ENCODE measurements at places on chromosomes 7 and 10.

DNA sequence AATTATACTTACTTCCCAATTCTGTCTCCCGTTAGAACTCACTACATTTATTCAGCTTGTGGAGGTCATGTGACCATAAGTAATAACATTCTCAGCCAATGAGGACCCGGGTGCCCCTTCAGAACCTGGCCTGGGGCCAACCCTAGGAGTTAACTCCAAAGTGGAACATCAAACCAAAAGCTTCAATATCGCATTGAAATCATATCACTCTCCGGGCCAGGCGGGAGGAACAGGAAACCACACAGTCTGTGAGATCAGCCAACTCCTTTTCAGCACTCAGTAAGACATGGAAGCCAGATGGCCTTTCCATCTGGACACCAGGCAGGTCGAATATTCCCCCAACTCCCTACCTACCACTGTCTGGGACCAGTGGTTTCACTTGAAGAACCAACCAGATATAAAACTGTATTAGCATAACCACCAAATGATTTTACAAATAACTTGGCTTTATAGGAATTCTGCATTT lies 5.5 kb downstream of the CREB3L2 start:
- peak; percentile 38 for DNase-seq

GRCh38 chr10:637771-638195 lies 51.7 kb downstream of the DIP2C start:
- DNase-seq: no peak

DNA sequence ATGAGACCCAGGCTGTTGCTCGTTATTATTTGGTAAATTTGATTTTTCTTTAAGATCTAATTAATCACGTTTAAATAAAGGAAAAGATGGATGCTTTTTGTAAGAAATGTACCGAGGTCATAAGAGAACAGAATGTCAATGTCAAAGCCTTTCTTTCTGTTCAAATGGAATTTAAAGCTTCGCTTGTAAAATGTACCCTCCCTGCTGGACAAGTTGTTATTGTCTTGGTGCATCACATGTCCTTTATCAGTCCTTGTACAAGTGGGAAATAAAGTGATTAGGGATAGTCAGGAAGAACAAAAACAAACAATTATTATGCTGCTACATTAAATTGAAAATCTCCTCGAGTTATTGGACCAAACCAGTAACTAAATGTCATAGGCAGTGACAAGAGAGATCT lies 363.2 kb downstream of the PHTF2 start:
- no peak for DNase-seq

GRCh38 chr7:73726083-73726466 lies 6.6 kb upstream of the STX1A start:
- DNase-seq: no peak

DNA sequence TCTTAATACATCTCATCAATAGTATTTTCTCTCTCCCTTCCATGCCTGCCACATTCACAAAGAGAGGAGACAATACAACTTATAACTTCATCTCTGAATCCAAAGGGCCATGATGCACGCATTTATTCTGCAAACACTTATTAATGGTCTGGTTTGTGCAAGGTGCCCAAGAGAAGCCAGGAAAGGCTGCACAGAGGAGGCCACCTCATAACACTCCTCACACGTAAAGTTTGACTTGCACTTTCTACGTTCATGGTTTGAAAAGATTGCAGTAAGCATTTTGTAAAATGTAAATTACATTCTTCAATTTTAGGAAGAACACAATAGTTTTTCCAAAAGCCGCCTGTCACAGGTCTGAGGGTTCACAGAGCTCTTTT lies 1.2 kb upstream of the PALS2 start:
- no peak for DNase-seq

DNA sequence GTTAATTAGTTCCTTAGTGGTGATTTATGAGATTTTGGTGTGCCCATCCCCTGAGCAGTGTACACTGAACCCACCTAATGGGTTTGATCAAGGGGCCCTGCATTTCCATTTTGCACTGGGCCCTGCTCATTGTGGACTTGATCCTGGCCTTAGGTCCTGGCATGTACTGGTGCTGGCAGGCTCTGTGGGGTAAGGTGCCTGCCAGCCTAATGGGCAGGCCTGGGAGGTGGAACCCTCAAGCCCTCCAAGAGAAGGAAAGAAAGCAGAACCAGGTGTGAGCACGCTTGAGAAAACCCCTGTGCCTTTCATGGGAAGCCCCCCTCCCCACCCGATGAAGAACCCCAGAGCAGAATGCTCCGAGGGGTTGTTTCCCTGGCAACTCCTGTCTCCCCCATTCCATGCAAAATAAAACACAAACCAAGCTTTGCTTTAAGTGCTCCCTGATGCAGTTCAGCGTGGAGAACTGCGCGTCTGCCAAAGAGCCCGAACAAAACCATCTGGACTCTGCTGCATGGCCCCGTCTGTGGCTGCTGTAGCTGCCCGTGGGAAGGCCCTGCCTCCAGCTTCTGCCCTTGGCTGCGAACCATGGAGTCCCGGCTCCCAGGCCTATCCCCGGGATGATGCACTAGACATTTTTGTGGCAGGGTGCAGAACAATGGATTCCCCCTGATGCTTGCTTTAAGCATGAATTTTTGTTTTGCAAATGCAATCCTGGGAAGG lies 123.3 kb downstream of the PRPF18 start:
- DNase-seq: no peak

Measured in CD4-positive, alpha-beta memory T cell (primary cell).